ENCODE measurements at places on chromosomes 11 and 22.

- no peak for DNase-seq
Observed at GRCh38 chr11:128625746-128626145, 38.4 kb upstream of the ETS1 start.

DNA sequence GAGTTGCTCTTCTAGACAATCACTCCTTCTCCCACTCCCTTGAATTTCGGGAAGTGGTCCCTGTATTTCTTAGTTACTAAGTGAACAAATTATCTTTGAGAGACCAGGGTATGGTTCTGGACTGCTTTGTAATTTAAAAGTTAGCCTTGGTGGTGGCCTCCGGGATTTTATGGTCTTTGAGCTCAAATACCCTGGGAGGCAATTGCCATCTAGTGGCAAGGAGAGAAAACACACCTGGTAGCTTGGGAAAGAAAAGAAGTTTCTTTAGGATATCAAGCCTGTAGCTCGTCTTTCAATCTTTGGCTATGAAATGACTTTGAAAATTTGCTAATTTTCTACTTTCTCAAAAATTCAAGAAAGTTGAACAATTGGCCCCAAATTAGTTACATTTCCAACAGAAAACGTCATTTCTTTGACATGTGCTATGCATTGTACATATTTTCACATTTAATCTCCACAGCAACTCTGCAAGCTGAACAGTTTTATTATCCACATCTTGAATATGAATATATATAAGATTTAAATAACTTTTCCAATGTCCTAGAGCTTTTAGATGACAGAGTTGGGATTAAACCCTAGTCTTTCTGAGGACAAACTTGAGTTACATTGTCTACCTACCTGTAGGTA, 39.1 kb downstream of the MMP27 start:
- DNase-seq: no peak

GRCh38 chr11:71236836-71237475, 15.4 kb downstream of the SHANK2 start:
- no peak for DNase-seq

DNA sequence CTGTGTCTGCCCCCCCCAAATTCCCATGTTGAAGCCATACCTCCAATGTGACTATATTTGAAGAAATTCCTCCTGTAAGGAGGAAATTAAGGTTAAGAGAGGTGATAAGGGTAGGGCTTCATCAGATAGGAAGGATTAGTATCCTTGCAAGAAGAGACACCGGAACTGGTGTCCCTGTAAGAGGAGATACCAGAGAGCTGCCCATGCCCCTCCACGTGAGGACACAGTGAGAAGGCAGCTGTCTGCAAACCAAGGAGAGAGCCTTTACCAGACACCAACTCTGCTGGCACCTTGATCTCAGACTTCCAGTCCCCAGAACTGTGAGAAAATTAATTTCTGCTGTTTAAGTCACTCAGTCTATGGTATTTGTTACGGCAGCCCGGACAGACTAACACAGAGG, 109.3 kb downstream of the ARFGAP2 start:
- no peak for DNase-seq

DNA sequence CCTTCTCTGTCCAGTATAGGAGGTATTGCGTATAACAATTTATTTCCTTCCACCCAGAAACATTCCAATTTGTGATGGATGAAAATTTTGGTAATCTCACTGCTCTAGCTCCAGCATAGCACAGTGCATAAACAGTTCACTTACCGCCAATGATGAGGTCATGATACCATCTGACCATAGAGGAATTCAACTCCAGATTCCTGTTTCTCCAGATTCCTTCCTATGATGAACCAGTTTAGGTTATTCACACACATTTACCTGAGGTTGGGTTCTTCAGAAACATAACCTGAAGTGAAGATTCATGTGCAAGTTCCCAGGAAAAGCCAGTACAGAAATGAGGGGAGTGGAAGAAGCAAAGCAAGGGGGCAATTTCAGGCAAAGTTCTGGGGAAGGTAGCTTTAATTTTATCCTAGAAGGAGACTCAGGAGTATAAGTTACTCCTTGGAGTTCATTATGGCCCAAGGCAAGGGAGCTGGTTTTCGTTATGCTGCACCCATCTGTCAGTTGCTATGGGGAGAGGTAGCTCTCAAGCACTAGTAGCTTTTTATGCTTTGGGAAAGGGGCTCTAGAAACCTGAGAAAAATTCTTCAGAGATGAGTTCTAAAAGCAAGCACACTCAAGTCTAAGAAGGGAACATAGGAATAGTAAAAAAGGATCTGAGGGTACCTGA, 121.6 kb downstream of the CASP12 start:
- no peak for DNase-seq

DNA sequence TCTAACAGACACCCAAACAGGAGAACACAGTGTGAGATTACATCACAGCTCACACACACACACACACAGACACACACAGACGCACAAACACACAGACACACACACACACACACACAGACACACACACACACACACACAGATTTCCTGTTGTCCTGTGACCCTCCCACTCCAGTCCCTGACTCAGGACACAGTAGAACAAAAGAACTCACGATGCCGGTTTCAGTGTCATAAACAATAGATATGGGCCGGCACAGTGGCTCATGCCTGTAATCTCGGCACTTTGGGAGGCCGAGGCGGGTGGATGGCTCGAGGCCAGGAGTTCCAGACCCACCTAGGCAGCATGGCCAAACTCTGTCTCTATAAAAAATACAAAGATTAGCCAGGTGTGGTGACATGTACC, 13.8 kb upstream of the KAT5 start:
- DNase-seq: no peak

GRCh38 chr11:65280646-65281045, 18.9 kb downstream of the POLA2 start:
- DNase-seq: no peak

GRCh38 chr11:24373516-24373915, 123.3 kb upstream of the LUZP2 start:
- DNase-seq: no peak

- no peak for DNase-seq
Observed at GRCh38 chr11:81989093-81989492, 744.6 kb downstream of the FAM181B start.

DNA sequence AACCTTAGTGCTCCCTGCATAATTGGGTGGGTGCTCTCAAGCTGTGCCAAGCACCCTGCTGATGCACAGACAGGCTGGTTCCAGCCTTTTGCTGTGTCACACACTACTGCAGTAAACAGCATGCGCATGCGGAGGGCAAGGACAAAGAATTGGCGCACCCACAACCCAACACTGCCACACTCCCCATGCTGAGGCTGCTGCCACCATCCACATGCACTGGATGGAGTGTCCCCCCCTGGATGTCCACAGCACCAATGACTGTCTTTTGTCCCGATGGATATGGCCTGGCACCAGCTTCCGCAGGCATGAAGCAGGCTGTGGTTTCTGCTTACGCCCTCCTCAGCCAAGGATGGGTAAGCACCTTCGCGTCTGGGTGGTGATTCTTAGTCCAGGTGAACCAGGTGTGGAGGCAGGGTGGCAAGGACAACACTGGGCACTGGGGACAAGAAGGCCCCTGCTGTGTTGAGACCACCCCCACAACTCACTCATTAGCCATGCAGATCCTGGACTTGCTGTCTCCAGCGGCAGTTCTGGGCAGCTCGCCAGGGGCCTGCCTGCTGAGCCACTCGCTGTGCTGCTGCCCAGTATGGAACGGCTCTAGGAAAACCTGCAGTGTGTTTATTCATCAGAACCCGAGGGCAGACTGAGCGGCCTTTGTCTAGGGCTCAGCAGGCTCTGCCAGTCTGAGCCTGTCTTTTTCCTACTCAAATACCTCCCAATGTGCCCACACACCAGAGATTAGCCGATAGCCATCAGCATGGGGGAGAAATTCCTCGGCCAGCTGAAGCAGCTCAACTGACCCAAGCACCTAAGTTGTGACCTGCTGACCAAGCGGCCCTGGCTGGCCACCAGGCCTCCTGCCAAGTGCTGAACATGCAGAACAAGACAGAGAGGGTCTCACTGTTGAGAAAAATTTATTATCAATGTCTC, 8.2 kb upstream of the NAP1L4 start:
- no peak for DNase-seq

DNA sequence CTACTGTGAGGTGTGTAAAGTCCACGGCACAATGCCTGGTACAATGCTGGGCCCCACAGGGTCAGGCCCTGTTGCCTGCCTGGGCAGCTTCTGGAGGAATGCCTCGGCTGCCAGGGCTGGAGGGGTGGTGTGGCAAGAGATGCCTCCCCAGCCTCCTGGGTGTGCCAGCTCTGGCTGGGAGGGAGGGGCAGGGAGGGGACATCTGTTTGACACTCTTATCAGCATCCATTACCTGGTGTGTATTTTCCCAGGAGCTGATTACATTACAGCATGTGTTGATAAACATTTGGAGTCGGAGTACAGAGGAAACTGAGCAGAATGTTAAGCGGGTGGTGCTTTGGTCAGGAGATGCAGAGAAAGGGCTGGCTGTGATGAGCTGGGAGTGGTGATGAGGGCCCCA, 11.0 kb upstream of the NECTIN1 start:
- DNase-seq: no peak

- no peak for DNase-seq
Observed at GRCh38 chr11:36432738-36433137, 77.3 kb downstream of the TRAF6 start.

- no peak for DNase-seq
Observed at GRCh38 chr22:38415561-38416321, 39.3 kb downstream of the KCNJ4 start.

DNA sequence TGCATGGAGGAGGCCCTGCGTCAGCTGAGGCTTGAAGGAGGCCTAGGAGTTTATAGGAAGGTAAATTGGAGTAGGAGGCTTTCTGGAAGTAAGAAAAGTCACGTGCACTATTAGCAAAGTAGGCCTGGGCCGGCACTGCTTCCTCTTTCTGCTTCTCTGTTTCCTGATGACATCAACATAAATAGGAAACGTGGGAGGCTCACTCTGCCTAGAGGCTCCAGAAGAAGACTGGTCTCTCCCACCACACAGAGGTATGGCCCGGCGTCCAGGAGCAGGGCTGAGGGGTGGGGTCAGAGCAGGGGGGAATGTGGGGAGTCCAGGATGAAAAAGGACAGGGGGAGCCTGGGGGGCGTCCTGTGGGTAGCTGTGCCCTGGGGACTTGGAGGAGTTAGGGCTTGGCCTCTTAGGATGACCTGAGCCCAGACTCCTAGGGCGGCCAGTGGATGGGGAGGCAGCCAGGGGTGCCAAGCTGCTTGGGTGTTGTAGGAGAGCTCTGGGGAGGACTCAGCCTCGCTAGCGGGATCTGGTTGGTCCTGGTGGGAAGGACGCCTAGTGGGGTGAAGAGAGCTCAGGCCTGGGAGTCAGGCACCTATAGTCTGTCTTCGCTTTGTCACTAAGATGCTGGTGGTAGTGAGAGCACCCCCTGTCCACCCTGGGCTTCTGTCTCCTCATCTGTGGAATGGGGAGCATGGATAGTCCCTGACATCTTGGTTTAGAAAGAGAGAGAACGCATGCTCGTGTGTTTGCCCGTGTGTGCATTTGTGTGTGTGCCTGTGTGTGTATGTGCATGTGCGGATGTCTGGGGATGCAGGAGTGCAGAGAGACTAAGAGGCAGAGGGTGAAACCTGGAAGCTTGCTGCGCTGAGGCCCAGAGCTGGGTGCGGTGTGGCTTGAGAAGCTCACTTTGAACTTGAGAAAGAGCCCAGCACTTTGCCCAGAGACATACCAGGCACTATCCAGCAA, at the start of gene CSF2RB:
Gene CSF2RB, plus strand, starts transcription at position 202 of the 963 bp plus-strand sequence. CDS start 8,580 bp downstream, outside the sequence.
- no peak for DNase-seq

DNA sequence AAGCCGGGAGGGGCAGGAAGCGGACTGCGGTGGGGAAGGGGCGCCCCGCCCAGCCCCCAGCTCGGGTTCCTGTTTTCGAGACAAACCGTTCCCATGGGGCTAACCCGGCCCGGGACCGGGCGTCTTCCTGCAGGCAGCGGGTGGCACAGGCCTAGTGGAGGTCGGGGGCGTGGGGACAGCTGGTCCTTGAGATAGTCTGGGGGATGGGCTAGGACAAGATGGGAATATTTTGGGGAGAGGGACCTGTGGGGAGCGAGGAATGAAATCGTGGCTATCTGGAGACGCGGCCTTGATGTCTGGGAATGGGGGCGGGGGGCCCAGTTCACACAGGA, 1.2 kb upstream of the RASGRP2 start:
- peak; percentile 94 for DNase-seq

DNA sequence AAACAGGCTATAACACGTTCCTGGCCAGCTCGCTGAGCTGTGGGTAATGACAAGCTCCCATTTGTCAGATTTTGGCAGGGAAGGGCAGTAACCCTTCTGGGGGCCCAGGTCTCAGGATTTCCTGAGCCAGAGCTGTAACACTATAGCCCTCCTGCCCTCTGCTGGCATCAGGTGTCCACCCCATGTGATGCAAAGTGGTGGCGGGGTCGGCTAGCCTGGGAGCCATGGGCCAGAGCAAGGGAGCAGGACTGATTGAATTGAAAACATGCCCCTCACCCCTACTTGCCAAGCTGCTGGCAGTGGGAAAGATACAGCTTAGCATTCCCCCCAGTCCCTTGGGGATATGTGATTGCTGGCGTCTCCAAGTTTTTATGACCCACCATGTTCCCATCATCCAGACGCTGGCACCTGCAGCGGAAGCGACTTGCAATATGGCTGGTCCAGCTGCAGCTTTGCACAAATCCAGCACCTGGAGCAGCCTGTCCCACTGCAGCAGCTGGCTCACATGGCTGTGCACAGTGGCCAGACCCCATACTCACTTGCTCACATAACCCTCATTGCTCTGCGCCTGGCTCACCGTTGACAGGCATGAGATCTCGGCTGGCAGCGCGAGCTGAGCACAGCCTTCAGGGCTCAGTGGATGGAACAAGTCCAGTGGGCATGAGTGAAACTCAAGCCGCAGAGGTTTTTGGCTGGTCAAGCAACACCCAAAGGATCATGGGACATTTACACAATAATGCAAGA, 1147.8 kb downstream of the JRKL start:
- DNase-seq: no peak

DNA sequence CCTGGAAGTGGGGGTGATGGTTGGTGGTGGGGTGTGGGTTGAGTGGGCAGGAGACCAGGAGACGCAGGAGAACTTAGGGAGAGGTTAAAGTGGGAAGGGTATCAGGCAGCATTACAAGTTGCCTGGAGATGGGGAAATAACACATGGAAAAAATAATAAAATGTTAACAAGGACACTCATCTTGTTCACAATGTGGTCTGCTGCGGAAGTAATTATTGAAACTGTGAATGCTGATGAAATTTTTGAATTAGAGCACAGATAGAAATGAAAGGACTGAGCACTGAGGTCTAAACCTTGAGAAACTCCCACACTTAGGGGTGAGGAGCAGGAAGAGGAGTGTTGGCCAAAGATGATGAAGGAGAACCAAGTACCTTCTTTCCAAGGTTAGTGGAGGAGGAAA, 346.0 kb upstream of the PLET1 start:
- no peak for DNase-seq

- DNase-seq: no peak
Observed at GRCh38 chr11:103863497-103863896, 172.9 kb upstream of the DDI1 start.

DNA sequence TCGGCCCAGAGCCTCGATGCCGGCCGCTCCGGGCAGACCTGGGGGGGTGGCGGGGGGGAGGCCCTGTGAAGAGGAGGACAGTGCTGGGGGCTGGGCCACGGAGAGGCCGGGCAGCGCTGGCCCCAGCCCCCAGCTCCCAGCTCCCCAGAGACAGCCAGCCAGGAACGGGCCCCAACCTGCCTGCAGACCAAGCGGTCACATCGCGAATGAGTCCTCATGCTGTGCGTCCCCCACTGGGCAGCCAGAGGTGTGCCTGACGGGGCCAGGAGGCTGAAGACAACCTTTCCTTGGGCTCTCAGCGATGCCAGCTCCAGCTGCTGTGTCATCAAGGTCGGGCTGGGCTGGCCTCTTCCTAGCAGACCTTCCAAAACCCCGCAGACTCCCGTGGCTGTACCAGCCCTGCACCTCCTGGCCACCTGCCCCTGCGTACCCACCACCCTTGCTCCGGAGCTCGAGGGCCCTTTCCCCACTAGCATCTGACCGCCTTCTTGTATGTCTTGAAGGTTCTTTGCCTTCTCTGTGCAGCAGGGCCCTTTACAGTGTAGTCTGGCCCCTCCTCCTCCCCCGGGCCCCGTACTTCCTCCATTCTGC, 88.4 kb downstream of the CDKN1C start:
- DNase-seq: no peak
